NCI-H1694 treated with DMSO at 0.1 percent for 48 hours (cell line): ENCODE measurements at places on chromosomes 6 and 20.

GRCh38 chr6:140567466-140567865 is 1193.0 kb upstream of the CITED2 start:
- DNase-seq, result no peak

DNA sequence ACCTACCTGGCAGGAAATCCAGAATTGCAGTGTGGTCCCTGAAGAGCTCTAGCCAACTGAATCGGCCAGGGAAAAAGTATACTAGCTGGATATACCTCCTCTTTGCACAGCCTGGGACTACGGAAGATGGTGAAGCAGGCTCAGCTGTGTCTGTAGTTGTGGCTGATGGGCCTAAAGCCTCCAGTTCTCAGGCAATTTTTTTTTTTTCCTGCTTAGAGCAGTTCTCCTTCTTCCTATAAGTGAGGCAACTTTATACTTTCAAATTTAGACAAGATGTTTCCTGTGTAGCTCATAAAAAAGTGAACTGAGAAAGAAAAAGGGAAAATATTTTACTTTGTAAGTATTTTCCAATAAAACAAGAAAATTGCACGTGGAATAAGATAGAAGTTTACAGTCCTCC is 172.9 kb downstream of the CARMIL1 start:
- no peak for DNase-seq

GRCh38 chr6:39319621-39320362 is 2.7 kb downstream of the KCNK16 start:
- DNase-seq, result no peak

GRCh38 chr6:82363428-82364086 is at the start of gene TPBG:
Gene TPBG (plus strand): TSS chr6:82363817. CDS start chr6:82364962, 1,145 bp downstream.
- peak; percentile 25 for DNase-seq

GRCh38 chr6:25042036-25042521 is 106.3 kb upstream of the RIPOR2 start:
- no peak for DNase-seq

GRCh38 chr6:110140650-110141049 is 38.8 kb downstream of the WASF1 start:
- no peak for DNase-seq

GRCh38 chr6:107811591-107812218 is 12.4 kb downstream of the SCML4 start:
- no peak for DNase-seq

GRCh38 chr6:30074331-30075093 is 1.1 kb downstream of the RNF39 start:
- DNase-seq, result no peak

DNA sequence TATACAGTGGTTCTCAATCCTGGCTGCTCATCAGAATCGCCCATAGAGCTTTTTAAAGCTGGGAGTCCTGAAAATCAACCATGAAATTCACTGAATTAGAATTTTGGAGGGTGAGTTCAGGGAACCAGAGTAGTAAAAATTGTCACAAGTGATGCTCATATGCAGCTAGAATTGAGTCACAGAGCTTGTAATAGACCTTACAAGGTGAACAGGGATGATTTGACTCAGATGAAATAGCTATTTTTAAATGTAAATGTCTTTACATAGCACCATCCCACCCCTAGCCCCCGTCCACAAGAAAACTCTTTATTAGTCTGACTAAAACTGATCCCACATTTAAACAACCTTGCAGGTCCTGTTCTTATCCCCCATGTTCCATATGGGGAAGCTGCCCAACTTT is 531.7 kb downstream of the LMBRD1 start:
- DNase-seq, result no peak

GRCh38 chr6:67219346-67219745 is 1415.7 kb upstream of the ADGRB3 start:
- DNase-seq, result no peak

DNA sequence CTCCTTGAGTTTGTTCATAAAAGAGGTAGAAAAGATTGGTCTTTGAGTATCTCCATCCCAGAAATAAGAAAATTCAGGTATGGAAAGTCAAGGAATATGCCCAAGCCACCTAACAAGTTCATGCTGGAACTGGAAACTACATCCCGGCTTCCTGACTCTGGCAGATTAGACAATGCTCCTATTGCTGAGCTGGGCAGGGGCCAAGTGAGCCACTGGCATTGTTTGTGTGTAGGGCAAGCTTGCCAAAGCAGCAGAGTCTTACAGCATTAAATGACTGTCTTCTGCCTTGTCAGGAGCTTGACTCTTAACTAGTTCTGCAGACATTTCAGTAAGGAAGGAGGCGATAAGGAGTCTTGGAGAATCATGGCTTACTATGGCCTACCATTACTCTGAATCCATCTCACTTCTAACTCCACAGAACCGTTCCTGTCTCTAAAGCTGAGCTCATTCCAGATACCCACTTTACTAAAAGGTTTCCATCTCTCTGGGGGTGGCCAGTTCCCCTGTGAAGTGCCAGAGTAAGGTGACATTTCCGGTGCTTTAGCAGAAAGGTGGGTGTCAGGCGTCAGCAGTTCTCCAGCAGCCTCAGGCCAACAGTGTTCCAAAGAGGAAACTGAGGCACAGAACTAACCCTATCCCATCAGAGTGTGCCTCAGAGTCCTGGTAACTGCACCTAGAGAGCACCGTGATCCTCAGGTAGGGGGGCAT is 30.1 kb downstream of the PRDM1 start:
- no peak for DNase-seq

DNA sequence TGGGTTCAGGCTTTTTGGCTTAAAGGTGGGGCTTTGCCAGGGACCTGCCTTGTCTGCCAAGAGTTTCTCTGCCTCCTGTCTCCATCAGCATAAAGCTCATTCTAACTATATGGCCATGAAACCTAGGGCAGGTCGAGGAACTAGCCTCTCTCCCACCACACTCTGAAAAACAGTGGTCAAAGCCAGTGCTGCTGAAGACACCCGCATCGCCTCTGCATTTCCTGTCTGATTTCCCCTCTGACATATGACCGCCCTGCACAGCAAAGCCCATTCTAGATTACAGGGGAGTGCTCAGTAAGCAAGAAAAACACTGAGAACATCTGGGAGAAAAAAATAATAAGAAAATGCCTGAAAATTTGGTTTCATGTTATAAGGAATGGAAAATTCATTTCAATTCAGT is 573.6 kb downstream of the PRKN start:
- DNase-seq, result no peak

DNA sequence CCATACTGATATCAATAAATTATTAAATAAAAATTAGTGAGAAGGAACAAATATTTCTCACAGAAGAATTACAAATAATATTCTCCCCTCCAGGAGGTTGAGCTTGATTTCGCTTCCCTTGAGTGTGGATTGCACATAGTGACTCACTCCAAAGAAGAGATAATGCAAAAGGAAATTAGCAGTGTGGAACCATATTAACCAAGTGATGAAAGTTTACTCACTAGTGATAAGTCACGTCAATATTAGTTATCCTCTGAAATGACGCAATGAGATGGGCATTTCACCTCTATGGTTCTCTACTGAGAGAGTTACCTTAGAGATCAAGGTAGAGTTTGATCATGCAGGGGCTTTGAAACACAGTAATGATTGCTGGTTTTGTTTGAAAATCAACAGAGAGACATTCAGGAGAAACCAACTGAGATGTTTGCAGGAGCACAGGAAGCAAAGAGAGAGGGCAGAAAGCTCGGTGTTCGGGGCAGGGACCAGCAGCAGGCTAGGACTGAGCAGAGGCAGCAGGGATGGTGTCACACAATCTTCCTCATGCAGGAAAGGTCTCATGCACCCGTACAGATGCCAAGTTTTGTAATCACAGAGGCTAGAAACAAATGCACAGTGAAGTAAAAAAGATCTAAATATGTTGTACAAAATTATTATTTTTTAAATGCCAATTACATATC is 634.5 kb downstream of the QKI start:
- DNase-seq, result no peak

DNA sequence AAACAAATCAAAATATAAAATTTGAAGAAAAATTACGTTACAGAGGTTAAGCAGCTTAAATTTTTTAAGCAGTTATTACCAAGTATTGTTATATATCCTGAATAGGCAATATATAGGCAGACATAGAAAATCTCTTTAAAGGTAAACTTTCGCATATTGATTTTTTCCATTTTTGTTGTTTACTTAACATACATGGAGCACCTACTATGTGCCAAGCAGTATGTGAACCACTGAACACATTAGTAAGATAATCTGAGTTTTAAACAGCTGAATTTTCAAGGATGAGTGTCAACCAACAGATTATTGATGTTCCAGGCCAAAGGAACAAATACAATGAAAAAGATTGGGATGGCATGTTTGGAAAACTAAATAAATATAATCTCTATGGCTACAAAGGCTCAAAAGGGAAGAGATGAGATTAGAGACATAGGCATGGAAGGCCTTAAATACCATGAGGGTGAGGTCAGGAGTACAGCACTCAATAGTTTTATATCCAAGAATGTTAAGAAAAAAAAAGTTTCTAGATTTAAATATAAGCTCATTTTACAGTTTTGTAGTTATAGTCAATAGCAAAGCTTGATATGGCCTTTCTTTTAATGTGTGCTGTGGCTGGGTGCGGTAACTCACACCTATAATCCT is 277.5 kb downstream of the PTPRK start:
- DNase-seq, result no peak

- DNase-seq, result no peak
Measured at GRCh38 chr6:47650553-47651432, 47.6 kb upstream of the ADGRF4 start.

GRCh38 chr6:150354754-150355571 is 13.8 kb upstream of the IYD start:
- no peak for DNase-seq

GRCh38 chr6:56692523-56693245 is 50.0 kb upstream of the DST start:
- DNase-seq, result no peak

GRCh38 chr6:122476131-122476530 is 4.5 kb upstream of the SERINC1 start:
- DNase-seq, result peak; percentile 5

GRCh38 chr6:47579040-47579439 is 101.5 kb downstream of the CD2AP start:
- DNase-seq, result no peak

DNA sequence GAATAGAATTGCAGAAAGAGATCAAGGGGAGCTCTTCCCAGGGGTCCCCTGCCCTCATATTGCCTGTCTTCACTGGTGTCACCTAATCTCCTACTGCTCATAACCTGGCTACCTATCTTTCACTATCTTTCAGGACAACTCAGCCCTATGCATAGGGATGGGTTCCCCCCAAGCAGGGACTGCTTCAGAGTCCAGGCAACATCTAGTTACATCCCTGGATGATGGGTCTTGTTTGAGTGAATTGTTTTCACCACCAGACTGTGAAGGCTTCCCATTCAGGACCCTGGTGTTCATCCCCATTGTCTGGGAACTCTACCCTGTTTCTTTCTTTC is 850 bp upstream of the HECA start:
- DNase-seq, result no peak

DNA sequence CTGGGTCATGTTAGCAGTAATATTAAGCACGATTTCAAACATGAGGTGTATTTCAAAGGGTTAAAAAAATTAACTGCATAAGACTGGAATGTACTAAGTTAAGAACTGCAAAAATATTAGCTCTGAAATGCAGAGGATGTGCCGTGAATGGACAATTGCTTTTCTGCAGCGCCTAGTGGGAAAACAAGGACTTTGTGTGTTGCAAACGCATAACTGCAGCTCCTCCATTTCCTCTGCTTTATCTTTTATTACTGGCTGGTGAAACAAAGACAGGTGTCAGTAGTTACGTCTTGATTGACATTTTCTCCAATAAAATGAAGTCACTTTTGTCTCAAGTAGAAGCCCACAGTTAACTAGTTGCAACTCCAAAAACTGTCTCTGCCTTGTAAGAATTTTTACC is 1.7 kb downstream of the PDE7B start:
- DNase-seq, result no peak

- DNase-seq, result no peak
Measured at GRCh38 chr6:111842271-111842822, 30.9 kb downstream of the FYN start.

DNA sequence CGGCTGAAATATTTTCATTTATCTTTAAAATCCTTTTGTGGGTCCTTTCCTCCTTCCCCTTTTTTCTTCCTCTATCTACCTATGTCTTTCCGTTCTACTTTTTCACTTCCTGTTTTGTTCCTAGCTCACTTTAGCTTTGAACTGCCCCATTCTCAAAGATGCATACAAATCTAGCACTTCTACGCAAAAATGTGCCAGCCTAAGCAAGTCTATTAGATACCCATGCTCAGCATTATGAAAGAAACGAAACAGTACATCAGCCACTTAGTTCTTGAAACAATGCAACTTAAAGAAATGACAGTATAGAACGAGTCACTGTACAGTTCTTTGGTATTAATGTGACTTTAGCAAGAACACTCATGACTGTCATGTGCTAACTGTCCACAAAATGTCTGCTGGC is 47.3 kb upstream of the MARCKS start:
- no peak for DNase-seq

GRCh38 chr6:83365931-83366330 is 64.9 kb downstream of the ME1 start:
- DNase-seq, result no peak

GRCh38 chr6:73867411-73867810 is 171.4 kb downstream of the CD109 start:
- no peak for DNase-seq

- DNase-seq, result no peak
Measured at GRCh38 chr6:149052350-149053106, 265.0 kb upstream of the TAB2 start.

- DNase-seq, result no peak
Measured at GRCh38 chr20:34691838-34692237, 12.3 kb upstream of the TP53INP2 start.

DNA sequence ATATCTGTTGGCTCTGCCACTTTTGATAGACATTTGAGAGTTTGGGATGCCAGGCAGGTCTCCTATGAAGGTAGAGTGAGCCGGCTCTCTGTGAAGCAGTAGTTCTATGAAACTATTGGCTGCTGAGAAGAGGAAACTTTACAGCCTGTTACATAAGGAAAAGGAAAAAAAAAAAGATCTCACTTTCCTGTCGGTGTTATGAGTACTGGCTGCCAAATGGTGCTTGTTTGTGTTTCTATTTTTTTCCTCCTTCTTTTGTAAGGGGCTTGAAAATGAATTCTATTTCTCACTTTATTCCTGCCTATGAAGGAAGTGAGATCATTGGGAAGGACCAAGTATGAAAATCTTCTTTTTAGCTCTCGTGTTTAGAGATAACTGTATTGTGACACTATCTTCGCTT is 73.1 kb upstream of the CLDN20 start:
- no peak for DNase-seq

GRCh38 chr6:143961886-143962878 is 45.9 kb downstream of the PLAGL1 start:
- DNase-seq, result no peak

GRCh38 chr6:127119102-127120022 is 891 bp downstream of the RSPO3 start:
- no peak for DNase-seq

DNA sequence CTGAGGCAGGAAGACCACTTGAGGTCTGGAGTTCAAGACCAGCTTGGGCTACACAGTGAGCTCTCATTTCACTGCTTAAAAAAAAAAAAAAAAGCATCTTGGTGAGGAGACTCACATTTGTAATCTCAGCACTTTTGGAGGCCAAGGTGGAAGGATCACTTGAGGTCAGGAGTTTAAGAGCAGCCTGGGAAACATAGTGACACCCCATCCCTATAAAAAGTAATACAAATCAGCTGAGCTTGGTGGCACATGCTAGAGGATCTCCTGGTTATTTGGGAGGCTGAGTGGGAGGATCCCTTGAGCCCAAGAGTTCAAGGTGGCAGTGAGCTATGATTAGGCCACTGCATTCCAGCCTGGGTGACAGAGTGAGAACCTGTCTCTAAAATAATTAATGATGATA is 29.4 kb upstream of the SYNCRIP start:
- no peak for DNase-seq

- DNase-seq, result no peak
Measured at GRCh38 chr20:57001126-57001767, 265.2 kb downstream of the BMP7 start.
